Fibroblast of mammary gland (primary cell): ENCODE measurements at places on chromosomes 5 and 9.

DNA sequence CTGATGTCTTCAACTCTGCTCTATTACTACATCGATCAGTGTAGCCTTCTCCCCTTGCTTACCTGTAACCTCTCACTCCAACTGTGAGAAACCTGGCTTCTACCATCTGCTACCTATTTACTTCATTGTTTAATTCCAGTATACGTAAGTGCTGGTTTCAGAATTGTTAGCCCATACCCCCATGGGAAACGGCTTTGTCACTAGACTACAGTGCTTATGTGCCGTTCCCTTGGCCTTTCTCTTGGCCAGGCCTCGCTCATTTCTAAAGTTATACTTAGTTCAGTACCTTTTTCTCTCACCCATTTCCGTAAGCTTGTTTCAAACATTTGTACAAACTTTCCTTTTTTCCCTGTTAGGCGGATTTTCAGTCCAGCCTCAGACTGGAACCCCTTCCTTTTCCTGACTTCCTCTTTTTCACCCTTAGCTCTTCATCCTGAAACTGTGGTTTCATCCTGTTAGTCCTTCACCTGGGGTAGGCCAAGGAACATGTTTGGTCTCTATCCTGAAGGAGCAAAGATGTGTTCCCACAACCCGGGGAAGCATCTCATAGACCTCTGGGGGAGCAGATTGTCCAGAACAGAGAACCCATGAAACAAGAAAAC lies 21.7 kb downstream of the ALG2 start:
- DNase-seq = no peak

DNA sequence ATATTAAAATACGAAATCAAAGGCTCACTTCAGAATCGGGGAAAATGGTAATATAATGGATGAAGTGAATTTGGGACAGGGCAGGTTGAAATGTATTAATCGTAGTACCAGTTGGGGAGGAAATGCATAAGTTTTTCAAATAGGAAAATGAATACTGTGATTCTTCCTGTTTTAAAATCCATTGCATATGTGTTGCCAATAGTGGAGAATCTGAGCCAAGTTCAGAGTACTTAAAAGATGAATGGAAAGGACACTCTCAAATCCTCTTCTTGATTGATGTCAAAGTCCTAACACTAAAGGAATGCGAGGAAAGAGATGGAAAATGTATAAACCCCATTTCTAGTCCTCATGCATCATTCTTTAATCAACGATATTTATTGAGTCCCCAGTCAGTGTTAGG lies 160.9 kb upstream of the CCNG1 start:
- DNase-seq = no peak

DNA sequence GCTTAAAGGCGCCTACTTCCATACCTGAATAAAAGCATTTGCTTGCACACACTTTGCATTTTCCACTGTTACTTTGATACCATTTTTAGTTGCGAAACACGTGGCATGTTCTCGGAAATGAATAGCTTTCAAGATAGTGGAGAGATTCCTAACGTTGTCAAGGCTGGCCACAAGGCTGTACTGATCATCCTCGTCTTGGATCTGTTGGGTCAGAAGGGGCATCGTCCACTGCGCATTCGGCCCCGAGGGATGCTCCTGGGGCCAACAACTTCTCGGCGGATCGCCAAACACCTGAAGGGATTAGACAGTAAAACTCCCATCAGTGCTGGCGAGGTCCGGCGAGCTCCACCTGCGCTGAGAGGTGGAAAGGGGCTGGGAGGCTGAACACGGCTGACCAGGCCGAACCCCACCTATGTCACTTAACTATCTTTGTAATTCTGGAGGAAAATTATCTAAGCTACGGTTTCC lies 599 bp downstream of the RAD1 start:
- peak; percentile 25 for DNase-seq

DNA sequence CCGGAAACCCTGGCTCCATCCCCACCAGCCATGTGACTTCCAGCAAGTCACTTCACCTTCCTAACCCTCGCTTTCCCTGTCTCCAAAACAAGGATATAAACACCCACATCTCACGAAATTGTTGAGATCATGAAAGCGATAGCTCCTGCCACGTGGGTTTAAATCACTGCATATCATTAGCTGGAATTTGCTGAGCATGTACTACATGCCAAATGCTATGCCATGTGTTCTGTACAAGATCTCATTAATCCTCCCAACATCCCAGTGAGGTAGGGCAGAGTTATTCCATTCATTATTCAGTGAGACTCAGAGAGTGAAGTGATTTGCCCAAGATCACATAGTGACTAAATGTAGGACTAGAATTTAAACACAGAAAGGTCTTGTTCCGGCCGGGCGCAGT lies 29.2 kb upstream of the HRH2 start:
- DNase-seq = no peak

- DNase-seq = peak; percentile 71
These were observed 85.6 kb downstream of the PTTG1 start for GRCh38 chr5:160507221-160507721.

DNA sequence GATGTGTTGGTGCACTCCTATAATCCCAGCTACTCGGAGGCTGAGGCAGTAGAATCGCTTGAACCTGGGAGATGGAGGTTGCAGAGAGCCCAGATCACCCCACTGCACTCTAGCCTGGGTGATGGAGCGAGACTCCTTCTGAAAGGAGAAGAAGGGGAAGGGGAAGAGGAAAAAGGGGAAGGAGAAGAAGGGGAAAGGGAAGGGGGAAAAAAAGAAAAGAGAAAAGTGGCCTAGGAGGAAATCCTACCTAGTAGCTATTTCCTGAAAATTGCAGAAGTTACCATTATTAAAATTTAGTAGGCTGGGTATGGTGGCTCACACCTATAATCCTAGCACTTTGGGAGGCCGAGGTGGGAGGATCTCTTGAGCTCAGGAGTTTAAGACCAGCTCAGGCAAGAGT lies 67.4 kb downstream of the ARRDC3 start:
- no peak for DNase-seq

DNA sequence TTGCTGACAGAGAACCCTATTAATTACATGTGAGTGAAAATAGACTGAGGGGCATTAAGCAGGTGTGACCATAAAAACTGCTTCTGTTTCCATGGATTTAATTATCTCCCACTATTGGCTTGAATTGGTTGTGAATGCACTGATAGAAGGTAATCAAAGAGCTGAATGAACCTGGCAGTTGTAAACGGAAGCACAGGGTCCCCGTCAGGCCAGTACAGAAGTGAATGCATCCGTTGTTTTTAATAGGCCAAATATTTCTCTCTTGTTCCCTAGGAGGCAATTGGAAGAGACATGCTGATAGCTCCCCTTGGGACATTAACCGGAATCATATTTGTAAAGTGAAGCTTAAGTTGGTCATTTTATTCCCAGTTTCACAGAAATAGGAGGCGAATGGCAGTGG lies 147.0 kb downstream of the CAVIN4 start:
- no peak for DNase-seq

DNA sequence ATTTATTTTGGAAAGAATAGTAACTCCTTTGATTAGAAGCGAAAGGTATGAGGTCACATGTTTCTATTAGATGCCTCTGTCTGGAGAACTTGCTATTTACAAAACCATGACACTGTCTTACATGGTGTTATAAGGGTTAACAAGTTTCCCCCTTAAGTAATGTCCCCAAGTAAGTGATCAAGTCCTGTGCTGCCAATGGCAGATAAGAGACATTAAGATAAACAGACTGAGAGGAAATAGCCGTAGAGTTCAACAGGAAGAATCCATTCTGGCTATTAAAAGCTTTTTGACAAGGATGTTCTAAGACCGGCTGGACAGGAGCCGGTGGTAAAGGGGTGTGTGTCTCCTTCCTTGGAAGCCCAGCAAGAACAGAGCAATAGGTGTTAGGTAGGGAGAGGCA lies 257.5 kb downstream of the GADD45G start:
- DNase-seq = no peak

GRCh38 chr5:55624841-55625588 lies 87.1 kb downstream of the SLC38A9 start:
- no peak for DNase-seq

GRCh38 chr9:133059623-133060022 lies 2.2 kb upstream of the CEL start:
- no peak for DNase-seq

GRCh38 chr5:173237875-173238220 lies 2.8 kb upstream of the NKX2-5 start:
- no peak for DNase-seq

GRCh38 chr5:50320131-50320749 lies 120.8 kb downstream of the EMB start:
- DNase-seq = no peak

- no peak for DNase-seq
These were observed 75.7 kb downstream of the FBN2 start for GRCh38 chr5:128462330-128462729.

- no peak for DNase-seq
These were observed 42.5 kb upstream of the MELK start for GRCh38 chr9:36530224-36530623.

DNA sequence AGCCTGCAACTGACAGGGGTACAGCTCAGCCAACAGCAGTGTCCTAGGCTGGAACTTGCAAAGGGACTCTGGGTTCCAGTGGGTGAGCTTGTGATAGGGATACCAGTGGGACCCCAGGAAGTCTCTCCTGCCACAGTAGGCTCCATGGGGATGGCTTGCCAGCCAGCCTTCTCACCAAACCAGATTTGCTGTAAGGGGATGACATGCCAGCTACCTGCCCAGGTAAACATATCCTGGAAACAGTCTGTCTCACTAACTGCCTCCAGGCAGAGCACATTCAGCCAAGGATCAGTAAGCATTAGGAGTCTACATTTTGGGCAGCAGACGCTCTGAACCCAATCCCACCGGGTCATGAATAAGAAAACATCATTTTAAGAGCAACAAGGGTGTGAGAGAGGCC lies 49.9 kb downstream of the SIL1 start:
- DNase-seq = no peak

DNA sequence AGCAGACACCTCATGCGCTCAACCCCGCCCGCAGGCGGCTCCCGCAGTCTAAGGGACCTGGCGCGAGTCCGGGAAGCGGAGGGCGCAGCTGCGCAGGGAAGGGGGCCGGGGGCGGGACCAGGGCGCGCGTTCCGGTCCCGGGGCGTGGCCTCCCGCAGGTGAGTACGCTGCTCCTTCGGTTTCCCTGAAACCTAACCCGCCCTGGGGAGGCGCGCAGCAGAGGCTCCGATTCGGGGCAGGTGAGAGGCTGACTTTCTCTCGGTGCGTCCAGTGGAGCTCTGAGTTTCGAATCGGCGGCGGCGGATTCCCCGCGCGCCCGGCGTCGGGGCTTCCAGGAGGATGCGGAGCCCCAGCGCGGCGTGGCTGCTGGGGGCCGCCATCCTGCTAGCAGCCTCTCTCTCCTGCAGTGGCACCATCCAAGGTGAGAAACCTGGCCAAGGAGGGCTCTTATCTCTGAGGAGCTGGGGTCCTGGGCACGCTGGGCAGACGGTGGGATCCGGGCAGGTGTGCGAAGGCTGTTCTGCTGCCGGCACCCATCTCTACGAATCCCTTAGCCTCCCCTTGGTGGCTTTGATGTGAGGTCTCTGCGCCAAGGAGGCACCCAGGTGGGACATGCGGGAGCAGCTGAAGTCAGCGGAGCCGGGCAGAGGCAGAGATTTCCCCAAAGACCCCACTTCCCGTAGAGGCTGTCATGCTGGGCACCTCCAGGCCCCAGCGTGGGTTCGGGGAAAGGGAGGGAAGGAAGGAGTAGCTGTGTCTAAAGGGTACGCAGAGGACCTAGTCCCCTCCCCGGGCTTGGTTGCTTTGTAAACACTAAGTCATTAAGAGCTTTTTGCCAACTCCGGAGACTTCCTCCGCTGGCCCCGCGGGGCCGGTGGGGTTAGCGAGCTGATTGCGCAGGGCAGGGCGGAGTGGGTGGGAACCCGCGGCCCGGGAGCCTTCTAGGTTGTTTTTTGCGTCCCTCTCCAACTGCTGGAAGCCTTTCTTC lies at the start of gene F2RL1:
F2RL1 (plus strand) TSS at position 187 of the 988 bp plus-strand sequence; CDS start at position 340, 153 bp downstream.
- DNase-seq = peak; percentile 68

- peak; percentile 14 for DNase-seq
These were observed 111.1 kb upstream of the RASA1 start for GRCh38 chr5:87156631-87157030.

GRCh38 chr5:39951070-39951469 lies 526.3 kb upstream of the DAB2 start:
- DNase-seq = no peak

GRCh38 chr9:110451726-110452125 lies 114.1 kb upstream of the TXNDC8 start:
- no peak for DNase-seq

- DNase-seq = peak; percentile 37
These were observed 128.7 kb downstream of the NIPBL start for GRCh38 chr5:37005252-37005651.

GRCh38 chr9:105306351-105307140 lies 62.1 kb downstream of the SLC44A1 start:
- DNase-seq = no peak

DNA sequence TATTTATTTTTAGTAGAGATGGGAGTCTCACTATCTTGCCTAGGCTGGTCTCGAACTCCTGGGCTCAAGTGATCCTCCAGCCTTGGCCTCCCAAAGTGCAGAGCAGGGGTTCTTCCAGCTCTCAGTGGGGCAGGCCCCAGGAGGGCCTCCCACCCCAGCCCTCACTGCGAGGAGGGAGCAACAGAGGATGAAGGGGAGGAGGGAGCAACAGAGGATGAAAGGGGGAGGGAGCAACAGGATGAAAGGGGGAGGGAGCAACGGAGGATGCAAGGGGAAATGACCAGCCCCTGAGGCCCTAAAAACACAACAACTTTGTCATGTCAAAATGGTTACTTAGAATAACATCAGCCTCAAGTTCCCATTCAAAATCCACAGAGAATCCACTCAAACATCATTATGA lies 10.0 kb downstream of the TRIM14 start:
- no peak for DNase-seq

GRCh38 chr5:111582993-111583601 lies 70.8 kb upstream of the STARD4 start:
- DNase-seq = peak; percentile 79

DNA sequence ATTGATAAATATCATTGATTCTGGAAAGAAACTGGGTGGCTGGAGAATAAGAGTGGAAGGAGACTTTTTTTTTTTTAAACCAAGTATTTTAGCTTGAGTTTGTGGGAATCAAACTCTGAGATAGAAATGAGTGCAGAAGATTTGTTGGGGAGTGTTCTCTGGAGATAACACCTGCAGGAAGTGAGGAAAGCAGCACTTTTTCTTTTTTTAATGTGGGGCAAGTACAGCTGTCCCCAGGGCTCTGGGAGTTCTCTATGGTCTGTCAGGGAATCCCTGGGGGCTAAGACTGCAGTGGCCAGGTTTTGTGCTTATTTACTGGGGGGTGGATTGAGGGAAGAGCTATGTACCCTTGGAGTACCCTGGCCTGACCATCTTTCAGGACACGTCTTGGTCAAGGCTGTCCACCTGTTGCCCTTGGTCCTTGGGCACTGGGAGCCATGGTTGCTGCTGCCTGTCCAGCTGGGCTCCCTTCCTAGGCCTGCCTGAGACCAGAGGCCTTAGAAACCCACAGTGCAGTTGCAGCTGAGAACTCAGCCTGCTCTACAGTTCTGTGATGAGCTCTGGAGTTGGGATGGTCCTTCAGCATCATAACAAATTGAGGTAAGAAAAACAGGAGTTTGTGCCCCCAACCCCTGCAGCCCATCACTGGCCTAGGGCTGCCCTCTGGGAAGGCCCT lies 85.8 kb downstream of the PHAX start:
- DNase-seq = no peak

- no peak for DNase-seq
These were observed 19.2 kb downstream of the TIGD6 start for GRCh38 chr5:149981206-149981605.
